ENCODE measurements at places on chromosomes 11 and 22.

- peak; percentile 33 for DNase-seq
Observed at GRCh38 chr11:70270877-70271648, 573 bp downstream of the PPFIA1 start.

DNA sequence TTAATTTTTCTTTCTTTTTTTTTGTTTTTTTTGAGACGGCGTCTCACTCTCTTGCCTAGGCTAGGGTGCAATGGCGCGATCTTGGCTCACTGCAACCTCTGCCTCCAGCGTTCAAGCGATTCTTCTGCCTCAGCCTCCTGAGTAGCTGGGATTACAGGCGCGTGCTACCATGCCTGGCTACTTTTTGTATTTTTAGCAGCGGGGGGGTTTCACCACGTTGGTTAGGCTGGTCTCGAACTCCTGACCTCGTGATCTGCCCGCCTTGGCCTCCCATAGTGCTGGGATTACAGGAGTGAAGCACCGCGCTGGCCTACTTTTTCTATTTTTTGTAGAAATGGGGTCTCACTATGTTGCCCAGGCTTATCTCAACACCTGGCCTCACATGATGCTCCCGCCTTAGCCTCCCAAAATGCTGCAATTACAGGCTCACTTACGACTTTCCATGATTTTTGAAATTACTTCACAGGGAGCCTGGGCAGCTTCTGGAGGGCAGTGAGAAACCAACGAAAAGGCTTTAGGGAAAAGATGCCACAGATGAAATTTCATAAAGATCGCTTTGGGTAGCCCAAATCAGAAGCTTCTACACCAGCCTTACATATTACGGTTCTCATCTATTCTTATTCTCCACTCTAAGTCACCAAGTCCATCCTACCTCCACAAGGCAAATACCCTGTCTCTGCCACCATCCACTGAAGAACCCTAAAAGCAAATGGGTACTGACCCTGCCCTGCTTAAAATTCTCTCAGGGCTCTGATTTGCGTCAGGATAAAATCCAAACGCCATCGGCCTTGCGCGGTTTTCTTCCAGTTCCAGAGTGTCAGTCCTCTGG is 866 bp upstream of the RRM1 start:
- DNase-seq, result no peak

DNA sequence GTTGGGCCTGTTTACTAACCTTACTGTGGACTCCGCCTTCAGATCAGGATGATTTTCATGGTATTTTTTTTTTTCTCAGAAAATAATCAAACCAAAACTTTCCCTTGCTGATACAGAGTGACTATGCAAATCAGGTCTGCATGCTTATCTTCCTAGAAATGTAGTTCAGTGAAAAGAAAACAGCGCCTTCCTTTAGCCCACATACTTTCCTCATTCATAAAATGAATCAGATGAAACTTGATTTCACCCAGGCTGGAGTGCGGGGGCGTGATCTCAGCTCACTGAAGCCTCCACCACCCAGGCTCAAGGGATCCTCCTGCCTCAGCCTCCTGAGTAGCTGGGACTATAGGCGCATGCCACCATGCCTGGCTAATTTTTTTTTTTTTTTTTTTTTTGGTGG is 26.0 kb downstream of the ZNRF3 start:
- no peak for DNase-seq

- no peak for DNase-seq
Observed at GRCh38 chr22:28498044-28498443, 181.6 kb downstream of the TTC28 start.

GRCh38 chr11:117986981-117987574 is 884 bp downstream of the IL10RA start:
- DNase-seq, result peak; percentile 53

DNA sequence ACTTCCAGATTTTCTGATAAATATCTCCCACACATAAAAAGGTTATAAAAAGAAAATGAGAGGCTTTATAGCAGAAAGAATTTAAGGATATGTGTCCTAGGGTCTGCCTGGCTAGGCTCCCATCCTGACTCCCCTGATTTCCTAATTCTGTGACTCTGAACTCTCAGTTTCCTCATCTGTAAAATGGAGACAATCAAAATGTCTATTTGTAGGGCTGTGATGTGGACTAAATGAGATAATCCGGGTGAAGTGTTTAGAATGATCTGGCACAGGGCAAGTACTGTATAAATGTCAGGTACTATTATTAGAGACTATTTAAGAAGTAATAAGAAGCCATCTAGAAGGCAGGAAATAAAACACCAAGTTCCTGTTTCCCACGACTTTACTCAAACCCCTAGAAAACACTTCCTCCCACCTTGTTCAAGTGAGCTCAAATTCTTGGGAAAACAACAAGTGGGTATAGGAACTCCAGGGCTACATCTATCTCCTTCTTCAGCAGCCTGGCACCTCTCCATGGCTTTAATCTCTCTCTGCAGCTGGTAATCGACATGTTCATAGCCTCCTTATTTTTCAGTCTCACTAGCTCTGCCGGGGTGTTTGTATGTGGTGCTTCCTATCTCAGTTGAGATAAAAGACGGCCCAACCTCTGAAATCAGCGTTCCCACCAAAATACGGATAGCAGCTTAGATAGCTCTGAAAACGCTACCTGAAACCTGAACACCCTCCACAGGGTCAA is 6.7 kb downstream of the ASCC2 start:
- DNase-seq, result no peak

DNA sequence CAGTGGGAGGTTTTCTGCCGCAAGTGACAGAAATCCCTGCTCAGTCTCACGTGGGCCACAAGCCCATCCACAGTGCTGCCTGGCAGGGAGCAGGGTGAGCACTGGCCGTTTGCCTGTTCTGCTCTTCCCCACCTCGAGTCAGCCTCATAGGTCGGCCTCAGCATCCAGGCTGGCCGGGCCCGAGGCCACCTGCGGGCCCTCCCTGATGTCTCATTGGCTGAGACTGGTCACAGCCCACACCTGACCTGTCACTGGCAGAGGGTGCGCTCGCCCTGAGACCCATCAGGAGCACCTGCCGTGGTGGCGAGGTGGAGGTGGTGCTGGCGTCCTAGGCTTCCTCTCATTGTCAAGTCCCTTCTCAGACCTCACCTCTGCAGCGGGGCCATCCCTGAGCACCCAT is 72.1 kb downstream of the ELFN2 start:
- DNase-seq, result no peak

All from T follicular helper cell (primary cell).